ENCODE measurements at places on chromosomes 1 and 21. TPM values are rescaled to one million over a fixed set of nuclear protein-coding genes. Genes with fewer than 3 reads are reported as not detected.

SLAMF1 gene
- total RNA-seq, result 1.1 TPM

CD1E gene
- total RNA-seq, result not detected

IVL gene
- total RNA-seq, result not detected

SLC30A2 gene
- total RNA-seq, result not detected

MTMR11 gene
- 7.2 TPM for total RNA-seq

FLG2 gene
- not detected for total RNA-seq

AMIGO1 gene
- not detected for total RNA-seq

KRTAP12-2 gene
- not detected for total RNA-seq

DNA sequence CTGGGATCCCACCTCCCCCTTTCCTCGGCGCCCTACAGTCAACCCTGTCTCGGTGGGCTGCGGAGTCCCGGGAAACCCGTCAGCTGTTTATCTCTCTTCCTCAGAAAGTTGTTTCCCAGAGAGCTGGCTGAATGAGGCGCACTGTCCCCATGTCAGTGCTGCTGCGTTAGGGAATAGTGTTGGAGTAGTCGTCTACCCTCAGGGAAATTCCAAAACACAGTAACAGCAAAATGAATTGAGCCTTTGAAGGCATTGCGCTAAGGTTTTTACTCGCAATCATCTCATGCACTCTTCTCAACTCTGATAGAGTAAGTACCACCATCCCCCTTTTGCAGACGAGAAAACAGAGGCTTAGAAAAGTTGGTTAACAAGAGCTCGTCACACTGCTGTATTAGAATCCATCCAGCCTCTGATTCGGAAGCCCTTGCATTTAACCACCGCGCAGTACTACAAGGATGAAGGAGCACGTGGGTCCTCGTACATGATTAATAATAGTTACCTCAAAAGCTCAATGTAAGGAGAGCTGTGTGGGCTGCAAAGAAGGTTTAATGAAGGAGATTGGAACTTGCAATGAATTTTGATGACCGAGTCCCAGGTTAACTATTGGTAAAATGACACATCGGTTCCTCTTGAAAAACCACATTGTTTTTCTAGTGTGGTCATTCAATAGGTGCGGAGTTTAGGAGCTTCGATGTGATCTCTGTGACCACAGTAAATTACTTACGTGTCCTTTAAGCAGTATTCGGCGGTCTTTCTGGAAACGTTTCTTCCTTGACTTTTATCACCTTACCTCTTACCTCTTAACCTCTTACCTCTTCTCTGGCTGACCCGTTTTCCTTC, 788 bp upstream of the EDEM3 start:
- peak; percentile 19 for DNase-seq

DNA sequence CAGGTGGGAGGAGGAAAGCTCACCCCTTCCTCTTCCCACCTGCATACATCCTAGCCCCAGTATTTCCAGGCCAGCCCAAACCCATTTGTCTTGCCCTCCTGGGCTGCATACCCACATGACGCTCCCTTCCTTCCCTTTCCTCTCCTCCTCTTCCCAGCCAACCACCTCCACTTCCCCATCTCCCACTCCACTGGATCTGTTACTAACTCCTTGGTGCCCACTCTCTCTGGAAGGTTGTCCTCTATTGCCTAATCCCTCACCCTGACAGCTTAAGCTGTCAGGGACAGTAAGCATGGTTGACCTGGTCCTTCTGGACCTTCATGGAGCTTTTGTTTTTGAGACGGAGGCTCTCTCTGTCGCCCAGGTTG, 23.0 kb upstream of the SYNC start:
- no peak for DNase-seq

DNA sequence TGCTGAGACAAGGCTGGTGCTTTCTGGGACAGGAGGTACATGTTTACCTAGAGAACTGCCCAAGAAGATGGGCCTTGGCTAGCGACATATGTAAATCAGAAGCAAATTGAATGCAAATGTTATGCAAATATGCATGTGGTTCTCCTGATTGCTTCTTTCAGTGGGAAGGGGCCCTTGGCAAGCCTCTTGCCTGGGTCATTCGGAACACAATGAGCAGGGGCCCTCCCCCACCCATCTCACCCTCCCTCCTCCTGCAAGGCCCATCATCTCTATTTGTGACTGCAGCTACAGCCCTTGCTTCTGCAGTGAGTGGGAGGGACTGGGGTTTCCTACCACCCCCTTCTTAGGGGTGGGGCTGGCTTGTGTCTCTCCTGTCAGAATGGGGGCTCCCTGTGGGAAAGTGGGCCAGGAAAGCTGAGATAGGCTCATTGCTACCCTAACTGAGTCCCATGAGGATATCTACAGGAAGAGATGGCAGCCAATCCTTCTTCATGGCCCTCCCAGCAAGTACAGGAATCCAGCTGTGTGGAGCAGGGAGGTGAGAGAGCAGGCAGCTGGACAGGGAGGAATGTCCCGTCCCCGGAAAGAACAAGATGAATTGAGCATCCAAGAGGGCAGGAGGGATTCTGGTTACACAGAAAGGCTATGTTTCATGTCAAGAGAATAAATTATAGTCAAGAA, 31.0 kb downstream of the FOXD2 start:
- no peak for DNase-seq

DNA sequence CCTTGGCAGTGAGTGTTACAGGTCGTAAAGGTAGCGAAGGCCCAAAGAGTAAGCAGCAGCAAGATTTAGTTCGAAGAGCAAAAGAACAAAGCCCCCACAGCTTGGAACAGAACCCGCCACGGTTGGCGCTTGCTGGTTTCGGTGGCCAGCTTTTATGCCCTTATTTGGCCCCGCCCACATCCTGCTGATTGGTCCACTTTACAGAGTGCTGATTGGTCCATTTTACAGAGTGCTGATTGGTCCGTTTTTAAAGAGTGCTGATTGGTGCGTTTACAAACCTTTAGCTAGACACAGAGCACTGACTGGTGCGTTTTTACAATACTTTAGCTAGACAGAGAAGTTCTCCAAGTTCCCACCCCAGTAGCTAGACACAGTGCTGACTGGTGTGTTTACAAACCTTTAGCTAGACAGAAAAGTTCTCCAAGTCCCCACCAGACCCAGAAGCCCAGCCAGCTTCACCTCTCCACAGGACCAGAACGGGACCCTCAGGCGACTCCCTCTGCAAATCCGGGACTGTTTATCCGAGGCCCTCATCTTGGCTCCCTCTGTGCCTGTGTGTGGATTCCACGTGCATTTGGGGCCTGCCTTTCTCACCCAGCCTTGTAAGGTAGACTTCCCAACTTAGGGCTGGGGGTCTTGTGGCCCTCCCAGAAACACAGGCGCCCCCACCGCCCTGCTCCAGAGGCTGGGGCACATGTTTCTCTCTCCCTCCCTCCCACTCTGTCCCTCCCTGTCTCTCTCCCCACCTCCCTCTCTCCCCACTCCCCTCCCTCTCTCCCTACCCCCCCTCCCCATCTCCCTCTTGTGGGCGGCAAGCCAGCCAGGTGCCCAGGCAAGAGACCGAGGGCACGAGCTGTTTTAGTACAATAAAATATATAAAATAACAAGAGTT, 12.6 kb downstream of the FTCD start:
- no peak for DNase-seq

DNA sequence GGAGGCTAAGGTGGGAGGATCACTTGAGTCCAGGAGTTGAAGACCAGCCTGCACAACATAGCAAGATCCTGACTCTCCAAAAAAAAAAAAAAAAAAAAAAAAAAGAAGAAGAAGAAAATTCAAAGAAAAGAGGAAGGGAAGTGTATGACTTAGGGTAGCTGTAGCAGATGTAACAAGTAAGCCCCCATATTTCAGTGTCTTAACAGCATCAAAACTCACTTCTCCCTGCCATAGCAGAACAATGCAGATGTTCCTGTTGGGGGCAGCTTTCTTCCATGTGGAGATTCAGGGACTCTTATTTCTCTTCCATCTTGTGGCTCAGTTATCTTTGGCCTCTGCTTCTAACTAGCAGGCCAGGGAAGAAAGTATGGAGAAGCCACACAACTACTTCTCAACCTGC, 10.2 kb upstream of the PTGFRN start:
- no peak for DNase-seq

- no peak for DNase-seq
Observed at GRCh38 chr1:70978623-70979022, 69.0 kb downstream of the PTGER3 start.

GRCh38 chr21:31531967-31532366, 127.5 kb upstream of the SOD1 start:
- DNase-seq, result no peak

DNA sequence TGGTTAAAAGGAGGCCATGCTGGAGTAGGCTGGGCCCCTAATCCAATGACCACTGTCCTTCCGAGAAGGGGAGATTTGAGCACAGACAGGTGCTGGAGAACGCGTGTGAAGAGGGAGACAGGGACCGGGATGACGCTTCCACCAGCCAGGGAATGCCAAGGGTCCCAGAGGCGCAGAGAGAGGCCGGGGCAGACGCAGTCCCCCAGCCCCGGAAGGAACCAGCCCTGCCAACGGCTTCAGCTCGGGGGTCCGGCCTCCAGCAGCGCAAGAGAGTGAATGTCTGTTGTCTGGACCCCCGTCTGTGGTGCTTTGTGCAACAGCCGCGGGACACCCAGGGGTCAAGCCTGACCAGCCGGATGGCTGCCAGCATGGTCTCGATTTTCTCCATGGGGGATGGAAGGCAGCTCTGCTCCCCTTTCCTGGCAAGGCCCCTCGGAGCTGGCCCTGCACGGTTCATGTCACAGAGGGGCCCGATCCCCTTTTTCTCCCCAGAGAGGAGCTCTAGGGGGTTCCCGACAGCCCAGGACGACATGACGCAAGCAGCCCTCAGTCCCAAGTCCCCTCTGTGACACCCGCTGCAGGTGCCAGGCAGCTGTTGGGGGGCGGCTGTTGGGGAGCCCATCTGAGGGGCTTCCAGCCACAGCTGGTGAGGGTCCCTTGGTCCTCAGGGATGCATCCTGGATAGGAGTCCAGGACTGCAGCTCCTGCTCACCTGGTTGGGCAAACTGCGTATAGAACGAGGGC, 73.5 kb downstream of the SIK1 start:
- no peak for DNase-seq

- no peak for DNase-seq
Observed at GRCh38 chr1:40161888-40162397, 756 bp downstream of the RLF start.

DNA sequence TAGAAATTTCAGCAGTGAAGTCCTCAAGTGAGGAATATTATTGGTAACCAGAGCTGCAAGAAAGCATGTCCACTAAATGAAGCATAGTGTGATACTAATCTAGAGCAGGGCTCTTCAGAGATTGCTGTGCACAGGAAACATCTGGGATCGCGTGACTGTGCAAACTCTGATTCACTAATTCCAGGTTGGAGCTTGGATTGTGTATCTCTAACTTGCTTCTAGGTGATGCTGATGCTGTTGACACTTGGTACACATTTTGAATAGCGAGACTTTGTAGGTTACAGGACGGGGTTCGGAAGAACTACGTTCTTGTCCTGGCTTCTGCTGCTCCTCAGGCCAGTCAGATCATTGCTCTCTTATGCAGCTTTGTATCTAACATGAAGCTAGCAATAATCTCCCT, 66.5 kb downstream of the PRRX1 start:
- DNase-seq, result no peak

DNA sequence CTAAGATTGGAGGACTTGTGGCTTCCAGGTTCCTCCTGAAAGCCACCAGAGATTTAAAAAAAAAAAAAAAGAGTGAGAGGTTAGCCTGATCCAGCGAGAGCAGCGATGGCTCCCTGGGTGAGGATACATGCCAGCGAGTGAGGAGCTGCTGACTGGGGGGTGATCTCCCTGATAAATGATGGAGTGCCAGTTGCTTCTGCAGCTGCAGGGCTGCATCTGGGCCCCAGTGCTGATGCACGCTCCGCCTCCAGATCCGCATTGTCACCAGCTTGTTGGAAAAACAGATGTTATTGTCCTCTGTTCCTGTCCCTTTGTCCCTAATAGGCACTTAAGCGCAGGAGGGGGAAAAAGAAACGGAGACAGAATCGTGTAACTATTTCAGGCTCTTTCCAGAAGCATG, 28.6 kb downstream of the UBIAD1 start:
- no peak for DNase-seq

- DNase-seq, result no peak
Observed at GRCh38 chr1:208820580-208821212, 576.5 kb upstream of the PLXNA2 start.

DNA sequence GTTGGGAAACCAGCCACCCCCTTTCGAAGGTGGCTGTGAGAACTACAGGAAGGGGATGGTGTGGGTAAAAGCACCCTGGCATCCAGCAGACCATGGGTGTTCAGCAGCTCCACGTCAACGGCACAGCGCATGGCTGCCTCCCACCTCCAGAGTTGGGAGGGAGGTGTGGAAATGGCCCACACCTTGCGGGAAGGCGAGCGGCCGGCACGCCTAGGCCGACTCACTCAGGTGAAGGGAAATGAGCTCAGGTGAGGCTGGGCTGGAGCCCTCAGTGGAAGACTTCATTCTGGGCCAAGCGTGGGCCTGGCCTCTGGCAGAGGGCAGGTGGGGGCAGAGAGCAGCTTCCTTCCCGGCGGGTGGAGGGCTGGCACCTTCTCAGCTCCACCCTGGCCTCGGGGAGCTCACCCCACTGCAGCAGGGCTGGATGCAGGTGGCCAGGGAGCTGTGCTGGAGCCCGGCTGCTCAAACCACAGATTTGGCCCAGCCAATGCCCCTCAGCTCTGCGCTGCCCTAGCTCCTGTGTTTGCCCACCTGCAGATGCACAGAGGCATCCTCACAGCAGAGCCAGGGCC, 24.8 kb upstream of the ALDH4A1 start:
- no peak for DNase-seq

GRCh38 chr21:42456457-42456856, 39.6 kb downstream of the RSPH1 start:
- peak; percentile 66 for DNase-seq

DNA sequence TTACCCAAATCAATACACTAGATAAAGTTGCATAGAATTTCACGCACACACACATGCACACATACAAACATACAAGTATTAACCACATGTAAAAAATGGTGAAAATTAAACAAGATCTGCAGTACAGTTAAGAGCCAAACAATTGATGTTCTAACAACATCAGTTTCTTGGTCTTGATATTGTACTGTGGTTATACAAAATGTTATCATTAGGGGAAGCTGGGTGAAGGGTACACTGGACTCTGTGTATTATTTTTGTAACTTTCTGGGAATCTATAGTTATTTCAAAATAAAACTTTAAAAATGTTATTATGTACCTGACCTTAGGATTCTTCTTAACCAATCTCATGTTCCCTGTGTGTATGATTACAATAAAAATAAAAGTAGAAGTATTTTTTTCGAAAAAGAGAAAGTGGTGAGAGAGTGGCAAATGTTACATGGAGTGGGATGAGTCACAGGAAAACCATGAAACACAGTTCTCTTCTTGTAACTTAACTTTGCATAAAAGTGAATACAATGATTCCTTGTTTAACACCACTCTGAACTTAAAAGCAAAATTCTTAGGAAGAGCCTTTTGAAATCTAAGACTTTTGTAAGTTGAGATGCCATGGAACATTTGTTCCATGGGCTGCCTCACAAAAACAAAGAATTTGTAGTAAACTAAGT, 101.6 kb upstream of the RUNX1 start:
- peak; percentile 76 for DNase-seq
